ENCODE measurements at places on chromosomes 1 and 21.

- DNase-seq: no peak
These were observed 289.6 kb upstream of the DAB1 start for GRCh38 chr1:57713501-57713900.

DNA sequence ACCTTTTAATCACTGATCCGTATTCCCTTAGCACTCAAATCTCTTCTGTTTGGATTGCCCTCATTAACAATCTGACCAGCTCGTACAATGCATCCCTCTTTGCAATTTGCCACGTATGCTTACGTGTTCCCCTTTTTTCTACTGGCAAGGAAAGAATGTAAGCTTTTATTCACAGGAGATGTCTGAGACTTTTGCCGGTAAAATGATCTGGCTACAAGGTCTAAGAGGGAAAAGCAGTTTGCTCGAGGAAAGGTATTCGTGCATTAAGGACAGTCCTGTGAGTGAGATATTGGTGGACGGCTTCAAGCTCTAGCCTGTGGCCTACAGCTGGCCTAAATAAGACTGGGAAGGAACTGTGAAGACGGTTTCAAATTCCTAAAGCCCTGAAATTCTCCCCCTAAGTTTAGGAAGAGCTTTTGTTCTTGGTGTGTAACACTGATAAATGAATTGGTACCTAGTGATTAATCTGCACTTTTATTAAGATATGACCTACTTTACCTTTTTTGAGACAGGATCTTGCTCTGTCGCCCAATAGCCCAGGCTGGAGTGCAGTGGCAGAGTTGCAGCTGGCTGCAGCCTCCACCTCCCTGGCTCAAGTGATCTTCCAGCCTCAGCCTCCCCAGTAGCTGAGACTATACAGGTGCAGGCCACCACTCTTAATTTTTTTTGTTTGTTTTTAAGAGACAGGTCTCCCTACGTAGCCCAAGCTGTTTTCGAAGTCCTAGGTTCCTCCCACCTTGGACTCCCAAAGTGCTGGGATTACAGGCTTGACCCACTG is 895 bp upstream of the UBR4 start:
- no peak for DNase-seq

GRCh38 chr1:101238681-101239094 is 1.9 kb downstream of the S1PR1 start:
- no peak for DNase-seq

GRCh38 chr1:41639332-41639936 is 155.0 kb upstream of the EDN2 start:
- DNase-seq: no peak

- DNase-seq: no peak
These were observed 110.8 kb downstream of the ZZZ3 start for GRCh38 chr1:77571642-77572041.

Data from glomerular endothelial cell (primary cell).